ENCODE measurements at places on chromosomes 4 and X.
A peak's percentile ranks its signal among the peaks of the same experiment; 100 is the strongest.

DNA sequence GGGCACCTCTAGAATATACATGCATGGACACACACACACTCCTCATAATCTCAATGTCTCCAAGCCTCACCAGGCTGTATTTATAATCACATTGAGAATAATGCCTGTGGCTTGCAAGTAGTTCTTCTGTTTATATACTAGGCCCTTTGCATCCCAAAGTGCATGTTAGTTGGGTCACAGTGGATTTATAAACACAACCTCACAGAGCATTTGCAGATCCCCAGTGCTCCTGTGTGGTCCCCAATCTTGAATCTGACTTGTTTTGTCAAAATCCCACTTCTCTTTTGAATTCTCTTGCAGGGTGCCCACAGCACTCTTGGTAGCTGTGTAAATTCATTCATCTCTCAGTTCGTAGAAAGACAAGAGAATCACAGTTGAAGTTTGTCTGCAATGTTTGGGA lies 49.6 kb upstream of the PROM1 start:
- DNase-seq, result no peak

DNA sequence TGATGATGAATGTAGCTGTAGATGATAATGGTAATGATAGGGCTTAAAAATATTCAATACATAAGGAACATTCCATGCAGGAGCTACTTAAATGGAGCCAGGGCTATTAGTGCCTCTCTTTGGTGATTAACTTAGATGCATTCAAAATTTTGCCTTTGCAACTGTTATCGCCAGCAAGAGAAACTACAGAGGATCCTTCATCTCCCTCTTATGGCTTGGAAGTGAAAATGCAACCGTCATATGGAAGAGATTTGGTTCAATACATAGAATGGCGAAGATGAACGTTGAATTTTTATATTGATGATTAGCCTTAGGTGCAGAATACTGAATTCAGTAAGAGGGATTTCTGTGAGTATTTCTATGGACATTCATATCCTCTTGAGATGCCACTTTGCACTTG lies 134.5 kb upstream of the NLGN4X start:
- DNase-seq, result no peak

- no peak for DNase-seq
These were observed 175.1 kb upstream of the KIT start for GRCh38 chr4:54482529-54483200.

- DNase-seq, result no peak
These were observed 57.2 kb downstream of the MFAP3L start for GRCh38 chr4:169968999-169969398.

- DNase-seq, result no peak
These were observed 112.4 kb upstream of the EDA2R start for GRCh38 chrX:66751136-66751782.

- no peak for DNase-seq
These were observed 62.2 kb downstream of the DIPK2B start for GRCh38 chrX:45138525-45138924.

DNA sequence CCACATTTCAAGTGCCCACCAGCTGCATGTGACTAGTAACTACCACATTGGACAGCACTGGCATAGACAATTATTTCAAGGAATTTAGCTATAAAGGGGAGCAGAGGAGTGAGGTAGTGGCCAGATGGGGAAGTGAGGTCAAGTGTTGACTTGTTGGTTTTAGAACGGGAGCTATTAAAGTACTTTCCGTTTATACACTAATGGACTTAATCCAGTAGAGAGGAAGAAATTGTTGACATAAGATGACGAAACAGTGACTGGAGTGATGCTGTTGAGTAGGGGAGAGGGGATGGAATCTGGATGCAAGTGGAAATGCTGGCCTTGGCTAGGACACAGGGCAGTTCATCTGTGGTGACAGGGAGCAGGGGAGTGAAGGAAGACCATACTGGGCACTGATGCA lies 154.4 kb downstream of the AMMECR1 start:
- no peak for DNase-seq

DNA sequence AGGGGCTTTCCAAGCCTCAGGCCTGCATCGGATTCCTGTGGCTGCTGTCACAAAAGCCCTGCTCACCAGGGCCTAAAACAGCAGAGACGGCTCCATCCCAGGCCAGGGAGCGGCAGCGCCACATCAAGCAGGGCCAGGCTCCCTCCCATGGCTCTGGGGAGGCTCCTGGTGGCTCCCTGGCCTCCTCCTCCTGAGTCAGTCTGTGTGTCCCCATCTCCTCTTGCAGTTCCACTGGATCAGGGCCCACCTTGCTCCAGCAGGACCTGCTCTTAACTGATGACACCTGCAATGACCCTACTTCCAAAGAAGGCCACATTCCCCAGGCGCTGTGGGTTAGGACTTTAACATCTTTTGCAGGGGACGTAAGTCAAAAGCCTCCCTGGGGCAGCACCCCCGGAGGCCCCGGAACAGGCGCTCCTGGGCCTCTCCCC lies 51.9 kb downstream of the CPZ start:
- no peak for DNase-seq

DNA sequence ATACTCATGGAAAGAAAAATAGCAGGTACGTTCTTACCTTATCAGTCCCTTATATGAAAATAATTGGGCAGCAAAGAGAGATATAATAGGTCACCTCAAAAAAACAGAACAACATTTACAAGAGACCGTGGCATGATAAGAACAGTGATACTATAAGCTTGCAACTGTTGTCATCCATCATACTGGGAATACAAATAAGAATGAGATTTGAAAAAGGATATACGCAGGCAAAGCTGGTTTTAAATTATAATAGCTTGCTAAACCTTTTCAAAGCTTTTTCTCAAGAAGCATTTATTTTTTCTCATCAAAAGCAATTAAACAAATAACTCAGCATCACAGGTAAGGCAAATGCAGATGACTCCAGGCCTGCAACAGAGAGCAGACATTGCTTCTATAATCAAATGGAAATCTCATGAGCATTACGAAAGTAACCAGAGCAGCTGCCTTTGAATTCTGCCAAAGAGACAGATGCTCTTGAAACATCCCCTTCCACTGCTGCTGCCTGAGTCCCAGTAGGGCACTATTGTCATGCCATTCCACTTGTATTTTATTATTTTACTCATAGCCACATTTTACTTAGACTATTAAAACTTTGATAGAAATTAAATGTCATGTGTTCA lies 620.6 kb upstream of the GNPDA2 start:
- no peak for DNase-seq

DNA sequence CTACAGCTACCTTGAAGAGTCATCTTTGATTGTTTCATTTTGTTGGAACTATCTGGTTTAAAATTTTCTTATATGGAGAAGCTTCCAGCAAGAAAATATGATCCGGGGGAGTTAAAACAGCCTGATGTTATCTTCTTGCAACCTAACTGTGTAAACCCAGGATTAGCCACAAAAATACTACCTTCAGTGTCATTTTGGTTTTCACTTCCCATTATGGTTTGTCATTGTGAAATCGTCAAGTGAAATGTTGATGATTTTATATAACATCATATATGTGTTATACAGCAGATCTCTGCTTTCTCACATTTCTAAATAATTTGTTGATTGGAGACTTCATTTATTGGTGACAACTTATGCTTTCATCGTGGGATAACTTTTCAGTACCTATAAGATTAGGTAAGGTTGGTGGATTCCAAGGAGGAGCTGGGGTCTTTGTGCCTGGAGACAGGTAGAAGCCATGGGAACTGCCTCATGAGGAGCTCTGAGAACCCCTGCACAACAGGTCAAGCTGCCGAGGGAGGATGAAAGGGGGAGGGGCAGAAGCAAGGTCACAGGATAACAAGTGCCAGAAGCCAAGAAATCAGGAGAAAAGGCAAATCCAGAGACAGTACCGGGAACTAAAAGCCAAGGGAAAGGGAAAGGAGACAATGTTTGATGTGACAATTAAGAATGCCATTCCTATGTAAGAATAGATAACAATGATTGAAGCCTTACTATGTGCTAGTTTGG lies 7.2 kb downstream of the ARHGAP24 start:
- DNase-seq, result no peak

- no peak for DNase-seq
These were observed 586.9 kb downstream of the PCDH7 start for GRCh38 chr4:31307029-31307428.

DNA sequence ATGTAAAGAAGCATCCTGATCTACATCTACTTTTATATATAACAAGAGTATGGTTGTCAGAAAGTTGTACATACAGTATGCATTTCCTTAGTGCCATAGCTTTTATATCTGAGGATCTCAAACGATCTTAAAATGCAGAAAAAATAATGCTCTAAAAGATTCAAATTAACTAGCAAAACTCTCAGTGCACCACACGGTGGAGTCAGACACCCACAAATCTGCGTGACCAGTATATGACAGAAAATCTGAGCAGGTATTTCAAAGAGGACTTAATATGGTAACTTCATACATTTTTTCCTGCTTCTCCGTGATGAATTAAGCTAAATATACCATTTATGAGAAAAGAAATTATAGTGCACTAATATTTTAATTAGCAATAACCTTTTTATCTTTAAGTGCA lies 803.0 kb downstream of the DMD start:
- peak; percentile 14 for DNase-seq

DNA sequence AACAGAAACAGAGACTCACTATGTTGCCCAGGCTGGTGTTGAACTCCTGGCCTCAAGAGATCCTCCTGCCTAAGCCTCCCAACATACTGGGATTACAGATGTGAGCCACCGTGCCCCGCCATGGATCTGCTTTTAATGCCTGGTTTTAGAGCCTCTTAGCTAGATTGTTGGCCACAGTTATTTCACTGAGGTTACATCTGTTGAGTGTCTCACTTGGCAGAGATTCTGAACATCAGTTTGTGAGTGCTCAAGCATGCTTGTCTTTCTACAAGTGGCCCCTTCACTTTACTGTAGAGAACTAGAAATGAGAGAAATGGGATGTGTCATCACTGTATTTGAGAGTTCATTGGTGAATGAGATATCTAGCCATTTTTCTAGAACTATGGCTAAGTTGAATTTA lies 218.5 kb downstream of the APBB2 start:
- DNase-seq, result no peak

DNA sequence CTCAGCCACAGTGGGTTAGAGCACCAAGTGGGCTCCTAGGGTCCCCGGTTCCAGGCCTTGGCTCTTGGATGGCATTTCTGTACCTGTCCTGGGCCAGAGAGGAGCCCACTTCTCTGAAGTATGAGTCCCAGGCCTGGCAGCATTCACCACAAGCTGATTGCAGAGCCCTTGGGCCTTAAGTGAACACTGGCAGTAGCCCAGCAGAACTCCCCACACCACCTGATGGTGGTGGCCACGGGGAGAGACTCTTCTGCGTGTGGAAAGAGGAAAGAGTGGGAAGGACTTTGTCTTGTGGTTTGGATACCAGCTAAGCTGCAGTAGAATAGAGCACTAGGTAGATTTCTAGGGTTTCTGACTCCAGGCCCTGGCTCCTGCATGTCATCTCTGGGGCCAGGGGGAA lies 104.8 kb downstream of the DLG3 start:
- no peak for DNase-seq

- DNase-seq, result no peak
These were observed 467.7 kb downstream of the SH2D1A start for GRCh38 chrX:124814106-124814505.

GRCh38 chr4:147157860-147158701 lies 212.4 kb upstream of the TTC29 start:
- no peak for DNase-seq

- DNase-seq, result no peak
These were observed 19.6 kb upstream of the IL2 start for GRCh38 chr4:122476126-122476525.

- DNase-seq, result no peak
These were observed 264.3 kb upstream of the AGTR2 start for GRCh38 chrX:115906276-115906675.

DNA sequence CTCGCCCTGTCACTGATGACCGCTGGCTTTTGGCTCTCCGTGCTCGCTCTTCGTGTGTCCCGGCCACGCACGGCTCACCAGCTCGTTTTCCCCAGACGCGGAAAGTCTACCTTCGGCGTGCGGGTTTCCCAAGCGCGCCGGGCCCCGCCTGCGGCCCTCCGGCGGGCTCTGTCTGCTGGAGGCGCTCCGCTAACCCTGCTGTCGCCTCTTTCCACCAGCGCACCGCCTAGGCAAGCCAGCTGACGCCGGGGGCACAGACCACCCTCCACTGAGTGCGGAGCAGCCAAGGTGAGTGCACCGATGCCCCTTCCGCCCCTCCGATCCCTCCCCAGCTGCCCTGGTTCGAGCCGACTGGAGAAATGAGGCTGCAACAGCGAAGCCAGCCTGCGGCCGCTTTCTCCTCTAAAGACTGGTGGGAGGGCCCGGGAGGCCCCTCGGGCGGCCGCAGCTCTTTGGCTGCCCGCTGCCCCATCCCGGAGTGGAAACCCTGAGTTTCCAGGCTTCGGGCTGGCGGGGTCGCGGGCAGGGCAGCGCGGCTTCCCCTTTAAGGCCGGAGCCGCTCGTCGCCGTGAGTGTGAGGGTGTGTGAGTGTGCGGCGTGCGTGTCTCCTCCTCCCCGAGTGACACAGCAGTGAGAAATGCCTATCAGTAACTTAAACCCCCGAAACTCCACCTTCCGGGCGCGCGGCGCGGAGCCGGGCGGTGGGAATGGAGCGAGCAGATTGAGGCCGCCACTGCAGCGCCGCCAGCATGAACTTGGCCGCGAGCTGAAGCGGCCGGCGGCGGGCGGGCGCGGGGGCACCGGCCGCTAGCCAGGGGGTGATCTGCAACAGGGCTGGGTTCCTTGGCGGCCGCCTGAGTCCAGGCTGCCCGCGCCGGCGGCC lies at the start of gene MAMLD1:
Gene MAMLD1, plus strand, starts transcription at position 719 of the 883 bp plus-strand sequence. CDS start 82,200 bp downstream, outside the sequence.
- peak; percentile 74 for DNase-seq

- DNase-seq, result no peak
These were observed 200.3 kb downstream of the PDGFC start for GRCh38 chr4:156771171-156771837.

DNA sequence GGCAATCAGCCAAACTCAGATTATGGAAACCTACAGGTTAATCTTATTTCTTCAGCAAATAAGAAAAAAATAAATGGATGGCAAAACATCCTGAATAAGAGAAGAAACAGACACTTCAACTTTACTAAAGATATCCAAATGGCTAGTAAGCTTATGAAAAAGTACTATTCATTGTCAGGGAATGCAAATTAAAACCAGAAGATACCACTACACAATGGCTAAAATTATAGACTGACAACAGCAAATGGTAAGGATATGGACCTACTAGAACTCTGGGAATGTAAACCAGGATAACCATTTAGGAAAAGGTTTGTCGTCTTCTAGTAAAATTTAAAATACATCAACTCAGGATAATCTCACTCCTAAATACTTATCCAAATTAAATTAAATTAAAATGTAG lies 24.3 kb downstream of the GRSF1 start:
- no peak for DNase-seq

DNA sequence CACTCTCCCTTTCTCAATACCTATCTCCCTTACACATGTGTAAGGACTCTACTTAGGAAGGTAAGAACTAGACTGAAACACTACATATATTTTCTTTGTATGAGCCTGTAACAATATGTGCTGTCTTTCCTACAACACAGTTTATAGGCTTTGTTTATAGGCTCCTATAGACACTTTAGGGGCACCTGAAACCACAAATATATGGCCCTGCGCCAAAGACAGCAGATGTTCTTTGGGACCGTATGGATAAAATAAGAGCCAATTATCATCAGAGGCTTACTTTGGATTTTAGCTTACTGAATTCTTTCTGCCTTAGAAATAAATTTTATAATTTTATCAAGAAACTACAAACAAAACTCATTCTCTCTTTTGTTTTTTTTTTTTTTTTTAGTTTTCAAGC lies 16.6 kb upstream of the CXCL3 start:
- no peak for DNase-seq

GRCh38 chrX:118108304-118108703 lies 8.3 kb downstream of the KLHL13 start:
- DNase-seq, result no peak

- DNase-seq, result no peak
These were observed 64.5 kb downstream of the TEC start for GRCh38 chr4:48205107-48205506.

GRCh38 chrX:124506066-124506465 lies 159.7 kb downstream of the SH2D1A start:
- DNase-seq, result no peak

All from activated T-cell treated with anti-CD3 and anti-CD28 coated beads, Interleukin-2, amount 50 U/mL, for 48 hours (primary cell).